ENCODE measurements at places on chromosomes 2 and 18.

- no peak for DNase-seq
Observed at GRCh38 chr18:55466789-55467188, 121.2 kb downstream of the TCF4 start.

GRCh38 chr18:13539050-13539449, 187.3 kb downstream of the FAM210A start:
- peak; percentile 38 for DNase-seq

DNA sequence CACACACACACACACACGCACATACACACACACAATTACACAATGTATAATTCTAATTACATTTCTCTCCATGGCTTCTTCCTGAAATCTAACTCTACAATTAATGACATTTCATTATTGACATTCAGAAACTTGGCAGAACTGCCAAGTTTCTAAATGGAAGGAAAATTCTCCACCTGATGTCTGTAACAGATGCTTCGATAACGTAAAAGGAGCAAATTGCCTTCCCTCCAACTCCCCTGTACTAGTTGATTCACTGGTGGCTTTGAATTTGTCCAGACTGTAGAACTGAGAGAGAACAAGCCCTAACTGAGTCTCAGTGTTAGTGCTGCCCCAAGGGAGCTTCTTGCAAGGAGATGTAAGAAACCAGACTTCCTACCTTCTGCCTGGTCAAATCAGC, 255.1 kb upstream of the TMEM200C start:
- no peak for DNase-seq

DNA sequence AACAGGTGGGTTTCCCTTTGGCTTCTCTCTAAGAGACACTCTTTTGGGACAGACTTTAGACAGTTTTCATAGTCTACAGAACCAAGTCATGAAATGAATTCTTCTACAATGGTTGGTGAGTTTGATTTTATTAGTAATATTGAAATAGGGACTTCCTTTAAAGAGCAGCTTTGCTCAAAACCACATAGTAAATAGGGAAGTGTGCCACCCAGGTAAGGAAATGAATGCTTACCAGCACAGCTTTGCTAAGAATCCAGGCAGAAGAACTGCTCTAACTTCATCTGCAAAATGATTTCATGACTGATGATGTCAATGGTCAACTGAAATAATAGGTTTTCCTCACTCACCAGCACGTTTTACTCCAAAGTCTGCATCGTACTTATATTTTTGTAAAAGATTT, 89.2 kb downstream of the NYAP2 start:
- no peak for DNase-seq

DNA sequence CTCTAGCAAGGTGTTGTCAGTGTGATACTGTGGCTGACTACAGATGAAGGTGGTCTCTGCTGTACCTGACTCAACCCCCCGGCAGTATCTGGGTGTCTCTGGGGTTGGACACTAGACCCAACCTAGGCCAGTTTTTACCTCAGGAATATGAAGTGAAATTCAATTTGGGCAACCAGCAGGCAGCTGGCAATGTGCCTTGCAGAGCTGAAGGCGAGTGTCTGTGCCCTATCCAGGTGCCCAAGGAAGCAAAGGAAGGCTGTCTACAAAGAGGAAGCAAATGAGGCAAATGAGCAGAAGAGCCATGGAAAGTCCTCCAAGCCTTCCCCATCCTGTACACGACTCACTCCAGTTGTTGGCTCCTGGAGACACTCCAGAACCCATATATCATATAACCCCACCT, 264.6 kb upstream of the AGAP1 start:
- DNase-seq = peak; percentile 19

GRCh38 chr2:1685078-1685956, 59.0 kb downstream of the PXDN start:
- no peak for DNase-seq

DNA sequence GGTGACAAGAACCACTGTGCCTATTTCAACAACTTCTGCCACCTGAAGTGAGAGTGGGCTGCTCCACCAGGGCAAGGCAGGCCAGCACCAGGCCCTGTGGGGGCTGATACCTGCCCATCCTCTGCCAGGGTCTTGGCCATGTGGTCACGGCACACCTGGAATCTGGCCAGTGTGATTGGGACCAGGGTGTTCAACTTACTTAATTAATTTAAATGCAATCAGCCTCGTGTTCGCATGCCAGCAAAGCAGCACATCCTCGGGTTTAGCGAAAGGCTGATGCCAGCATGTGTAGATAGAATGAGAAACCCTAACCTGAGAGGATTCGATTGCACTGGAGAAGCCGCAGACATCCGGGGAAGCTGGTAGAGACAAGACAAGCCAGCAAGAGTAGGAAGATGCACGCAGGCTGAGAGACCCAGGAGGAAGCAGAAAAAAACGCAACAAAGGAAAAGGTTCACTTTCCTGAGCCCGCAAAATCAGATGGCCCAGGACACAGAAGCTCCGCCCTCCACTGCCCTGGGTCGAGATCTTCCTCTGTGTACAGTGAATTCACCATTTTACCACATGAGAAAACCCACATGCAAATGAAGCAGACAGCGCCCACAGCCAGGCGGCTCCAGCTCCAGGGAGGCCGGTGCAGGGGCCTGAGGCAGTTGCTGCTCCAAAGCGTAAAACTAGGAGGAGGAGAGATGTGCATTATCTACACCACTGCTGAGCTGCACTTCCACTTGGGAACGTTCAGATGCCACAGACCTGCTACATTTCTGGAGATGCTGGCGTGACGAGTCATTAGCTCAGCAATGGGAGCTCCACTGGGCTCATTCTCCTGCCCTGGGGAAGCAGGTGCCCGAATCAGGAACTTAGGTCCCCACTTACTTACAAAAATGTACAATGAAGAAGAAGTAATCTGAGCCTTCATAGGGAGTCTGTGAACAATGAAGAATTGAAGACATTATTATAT, 92.1 kb downstream of the TMEM18 start:
- DNase-seq = no peak

DNA sequence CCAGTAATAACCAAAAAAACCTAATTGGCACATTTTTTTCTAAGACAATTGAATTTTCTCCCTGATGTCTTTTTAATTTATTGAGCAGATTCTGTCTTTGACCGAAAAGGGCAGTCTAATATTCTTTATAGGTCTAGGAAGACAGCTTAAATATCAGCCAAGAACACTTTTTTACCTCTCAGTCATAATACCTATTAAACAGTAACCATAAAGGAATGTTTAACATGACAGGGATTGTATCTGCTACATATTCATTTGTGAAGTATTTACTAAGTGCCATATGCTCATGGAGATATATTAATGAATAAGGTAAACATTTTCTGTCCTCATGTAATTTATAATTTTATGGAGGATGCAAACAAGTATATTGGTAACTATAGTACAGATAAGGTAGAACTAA, 3.1 kb upstream of the HTR2B start:
- DNase-seq = no peak

- no peak for DNase-seq
Observed at GRCh38 chr2:66573821-66574233, 138.9 kb downstream of the MEIS1 start.

GRCh38 chr2:101748000-101748399, 50.5 kb downstream of the MAP4K4 start:
- DNase-seq = no peak

DNA sequence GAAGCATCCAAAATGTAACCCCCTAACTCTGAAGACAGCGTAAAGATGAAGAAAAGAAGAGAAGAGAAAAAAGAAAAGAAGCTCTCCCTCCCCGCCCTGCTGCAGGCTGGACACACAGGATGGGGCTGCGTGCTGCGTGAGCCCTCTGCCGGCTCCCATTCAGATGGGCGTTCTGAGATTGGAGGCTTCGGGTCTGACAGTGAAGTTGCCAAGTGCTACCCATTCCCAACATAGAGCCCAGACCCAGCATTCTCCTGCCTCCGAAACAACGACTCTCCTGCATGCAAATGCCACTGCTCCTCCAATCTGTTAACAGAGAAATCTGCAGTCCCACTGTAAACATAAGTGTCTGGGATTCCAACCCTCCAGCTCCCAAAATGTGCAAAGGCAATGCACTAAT, 234.9 kb downstream of the BCL11A start:
- no peak for DNase-seq

GRCh38 chr2:133986881-133987795, 266.7 kb upstream of the MGAT5 start:
- DNase-seq = no peak

- no peak for DNase-seq
Observed at GRCh38 chr2:18339326-18339725, 221.1 kb downstream of the RDH14 start.

- DNase-seq = no peak
Observed at GRCh38 chr2:72919414-72920317, 2.3 kb downstream of the EMX1 start.

DNA sequence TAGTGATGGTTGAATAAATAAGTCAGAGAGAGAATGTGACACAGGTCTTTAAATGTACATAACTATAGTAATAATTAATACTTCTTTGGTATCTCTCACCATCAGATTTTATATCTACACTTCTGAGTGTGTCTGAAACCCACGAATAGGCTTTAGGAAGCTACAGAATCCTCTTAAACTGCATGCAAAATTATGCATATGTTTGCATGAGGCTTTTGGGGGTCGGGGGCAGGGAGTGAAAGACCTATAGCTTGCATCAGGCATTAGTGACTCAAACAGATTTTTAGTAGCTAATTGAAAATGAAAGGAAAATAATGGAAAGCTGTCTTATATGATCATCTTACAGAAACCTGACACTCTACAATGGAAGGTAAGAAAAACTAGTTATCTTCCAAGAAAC, 14.9 kb downstream of the LRPPRC start:
- DNase-seq = no peak

- DNase-seq = peak; percentile 66
Observed at GRCh38 chr2:61017556-61018317, at the start of the genes PEX13 and PUS10. TSS of gene PEX13 (plus strand) at chr2:61017720. CDS start at chr2:61017760, 40 bp downstream. TSS of gene PUS10 (minus strand) at chr2:61018255. CDS start at chr2:61011890, 6,365 bp downstream.

DNA sequence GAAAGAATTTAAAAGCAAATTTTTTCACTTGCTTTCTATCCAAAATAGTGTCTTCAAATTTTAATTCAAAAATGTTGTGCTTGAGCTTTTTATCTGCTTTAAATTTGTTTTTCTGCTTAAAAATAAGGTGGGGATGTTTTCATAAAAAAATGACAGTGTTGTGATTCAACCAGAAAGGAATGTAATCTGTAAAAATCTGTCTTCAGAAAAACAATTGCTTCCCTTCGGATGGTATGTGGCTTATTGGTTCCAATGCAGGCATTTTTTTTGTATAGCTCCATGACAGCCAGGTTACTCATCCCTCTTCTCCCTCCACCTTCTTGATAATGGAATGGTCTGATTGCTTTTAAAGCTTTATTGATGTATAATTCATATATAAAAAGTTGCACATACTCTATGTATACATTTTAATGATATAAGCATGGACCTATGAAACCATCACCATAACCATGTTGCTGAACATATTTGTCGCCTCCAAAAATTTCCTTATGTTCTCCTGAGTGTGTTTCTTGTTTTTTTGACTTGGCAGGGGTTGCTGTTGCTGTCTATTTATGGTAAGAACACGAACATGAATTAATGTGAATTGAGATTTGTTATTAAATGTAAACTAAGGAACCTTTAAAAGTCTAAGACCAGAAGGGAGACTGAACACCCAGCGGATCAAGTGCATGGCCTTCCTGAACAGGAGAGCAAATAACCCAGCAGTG, 363.7 kb upstream of the SPHKAP start:
- no peak for DNase-seq

Data from DMS153 (cell line).